ENCODE measurements at places on chromosomes 12 and 14.

DNA sequence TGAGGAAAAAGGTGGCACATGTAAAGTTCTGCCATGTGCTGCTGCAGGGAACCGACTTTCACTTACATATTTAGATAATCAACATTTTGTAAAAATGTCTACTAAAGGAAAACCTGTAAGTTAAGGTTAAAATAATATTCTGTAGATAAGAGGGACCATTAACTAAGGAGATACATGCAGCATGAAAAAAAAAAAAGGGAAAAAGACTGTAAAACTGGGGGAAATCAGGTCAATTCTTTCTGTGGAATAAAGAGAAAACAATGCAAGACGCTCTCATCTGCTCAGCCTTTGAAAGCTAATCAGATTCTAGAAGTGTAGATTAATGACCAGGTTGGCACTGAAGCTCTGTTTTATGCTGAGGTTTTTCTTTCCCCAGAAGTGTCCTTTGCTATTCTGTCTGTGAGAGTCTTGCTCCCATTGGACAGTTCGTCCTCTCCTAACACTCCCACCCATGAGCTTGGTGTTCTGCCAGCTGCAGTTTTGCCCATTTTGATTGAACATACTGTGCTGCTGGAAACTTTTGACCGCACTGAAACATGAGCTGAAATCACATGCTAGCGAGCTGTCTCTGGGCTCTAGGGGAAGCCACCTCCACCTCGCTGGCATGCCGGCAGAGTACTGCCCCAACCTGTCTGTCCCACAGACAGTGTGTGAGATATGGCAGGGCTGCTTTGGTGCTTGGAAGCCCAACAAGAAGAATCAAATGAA lies 39.7 kb downstream of the PPTC7 start:
- no peak for DNase-seq

- no peak for DNase-seq
These were observed 59.2 kb downstream of the CHST11 start for GRCh38 chr12:104515899-104516298.

GRCh38 chr14:71702786-71703185 lies 229.4 kb upstream of the RGS6 start:
- no peak for DNase-seq

GRCh38 chr12:80178846-80179245 lies 79.5 kb downstream of the OTOGL start:
- no peak for DNase-seq

GRCh38 chr14:104239861-104240301 lies 101.5 kb downstream of the KIF26A start:
- no peak for DNase-seq

GRCh38 chr12:7832059-7832696 lies 40.5 kb downstream of the SLC2A14 start:
- DNase-seq = peak; percentile 4

DNA sequence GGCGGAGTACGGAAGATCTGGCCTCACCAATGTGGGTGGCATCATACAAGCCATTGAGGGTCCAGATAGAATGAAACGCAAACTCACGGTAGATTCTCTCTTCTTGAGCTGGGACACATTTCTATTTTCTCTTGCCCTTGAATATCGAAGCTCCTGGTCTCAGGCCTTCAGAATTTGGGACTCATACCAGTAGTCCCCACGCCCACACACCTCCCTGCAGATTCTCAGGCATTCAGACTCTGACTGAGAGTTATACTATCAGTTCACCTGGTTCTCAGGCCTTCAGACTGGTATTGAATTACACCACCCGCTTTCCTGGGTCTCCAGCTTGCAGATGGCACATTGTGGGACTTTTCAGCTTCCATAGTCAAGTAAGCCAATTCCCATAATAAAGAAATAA lies 37.8 kb downstream of the EIF2S3B start:
- DNase-seq = no peak

- DNase-seq = no peak
These were observed 108.5 kb upstream of the CNTN1 start for GRCh38 chr12:40583743-40584142.

DNA sequence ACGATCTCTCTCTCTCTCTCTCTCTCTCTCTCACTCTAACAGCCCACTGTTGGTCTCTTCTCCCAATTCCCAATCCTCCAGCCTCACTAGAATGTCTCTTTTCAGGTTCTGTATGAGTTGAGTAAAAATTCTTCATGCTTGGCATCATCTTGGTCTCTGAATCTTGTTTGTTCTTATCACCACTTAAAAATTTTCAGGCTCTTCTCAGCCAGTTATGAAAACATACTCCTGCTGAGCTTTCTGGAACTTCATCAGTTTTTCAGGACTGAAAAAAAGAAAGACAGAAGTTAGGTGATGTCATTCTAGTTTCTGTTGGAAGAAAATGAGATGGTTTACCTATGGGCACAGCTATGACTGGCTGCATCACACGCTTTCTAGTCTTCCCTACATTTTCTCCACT lies 11.5 kb upstream of the IL22 start:
- DNase-seq = no peak
